RWPE2 (cell line): ENCODE measurements at places on chromosomes 3 and 15.
A peak's percentile ranks its signal among the peaks of the same experiment; 100 is the strongest.

DNA sequence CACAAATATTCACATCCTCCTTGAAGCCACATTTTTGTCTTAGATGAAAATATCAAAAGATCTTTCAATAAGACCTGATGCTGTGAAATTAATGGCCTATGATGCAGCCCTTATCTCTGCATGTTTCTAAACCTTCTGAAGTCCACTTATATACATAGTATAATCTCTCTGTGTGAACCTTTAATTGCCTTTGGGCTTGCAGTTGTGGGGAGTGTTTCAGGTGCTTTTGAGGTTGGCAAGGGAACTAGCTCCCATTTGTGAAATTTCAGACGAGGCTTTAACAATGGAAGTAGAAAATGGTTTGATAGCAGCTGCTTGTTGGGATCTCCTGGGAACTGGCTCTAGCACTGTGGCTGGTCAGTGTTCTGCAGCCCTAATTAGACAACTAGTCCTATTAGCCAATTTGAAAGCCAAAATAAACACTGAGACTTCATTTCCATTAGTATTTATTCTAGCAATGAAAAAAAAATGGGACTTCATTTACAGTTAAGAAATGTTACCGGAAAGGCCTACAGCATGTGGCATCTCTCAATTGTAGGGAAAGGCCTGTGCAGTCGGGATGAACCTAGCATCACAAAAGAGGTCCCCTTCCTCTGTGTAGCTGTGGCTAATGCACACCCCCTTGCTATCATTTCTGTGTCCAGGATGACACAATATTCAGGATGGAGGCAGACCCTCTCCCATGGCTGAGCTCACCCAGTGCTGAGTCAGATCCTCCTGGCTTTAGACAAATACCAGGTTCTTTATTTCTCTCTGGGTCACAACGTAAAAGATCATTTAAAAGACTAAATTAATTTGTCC is 140.7 kb upstream of the TRIM42 start:
- peaks cover 6% of the 10 kb centered on the region for H3K4me1 ChIP-seq
- no peak overlapping the region for H3K27ac ChIP-seq
- H3K4me3 ChIP-seq = no peak overlapping the region
- no peaks in the 10 kb centered on the region for H3K36me3 ChIP-seq
- DNase-seq = no peak

DNA sequence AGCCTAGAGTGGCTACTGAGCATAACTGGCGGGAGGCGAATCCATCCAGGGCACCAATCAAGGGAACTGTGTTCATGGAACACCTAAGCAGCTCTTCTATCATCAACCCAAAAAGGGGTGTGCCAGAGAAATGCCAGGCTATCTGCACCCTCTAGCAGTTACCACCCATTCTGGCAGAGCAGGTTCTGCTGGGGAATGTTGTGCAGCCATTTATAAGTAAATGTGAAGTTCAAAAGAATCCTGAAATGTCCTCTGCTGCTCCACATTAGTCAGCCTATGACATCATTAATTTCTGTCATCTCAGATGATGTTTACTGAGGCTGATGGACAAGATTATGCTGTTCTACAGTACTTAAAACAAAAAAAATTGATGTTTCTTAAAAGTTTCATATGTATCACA is 7.7 kb downstream of the SKIC8 start:
- H3K36me3 ChIP-seq = peaks cover 92% of the 10 kb centered on the region
- H3K4me3 ChIP-seq = no peak overlapping the region
- no peaks in the 10 kb centered on the region for H3K27me3 ChIP-seq
- no peak overlapping the region for H3K27ac ChIP-seq
- no peaks in the 10 kb centered on the region for H3K4me1 ChIP-seq

GRCh38 chr3:14137004-14137403 is 12.2 kb downstream of the TMEM43 start:
- peaks cover 15% of the 10 kb centered on the region for H3K4me1 ChIP-seq
- no peak overlapping the region for H3K4me3 ChIP-seq
- peak overlapping the region; percentile 38 for H3K27ac ChIP-seq
- no peak for DNase-seq
- H3K36me3 ChIP-seq = peaks cover 68% of the 10 kb centered on the region

GRCh38 chr15:42672444-42672843 is 64.5 kb downstream of the CDAN1 start:
- no peak overlapping the region for H3K4me3 ChIP-seq
- no peaks in the 10 kb centered on the region for H3K27me3 ChIP-seq
- H3K27ac ChIP-seq = no peak overlapping the region
- H3K4me1 ChIP-seq = peaks cover 10% of the 10 kb centered on the region
- DNase-seq = no peak

- peaks cover 64% of the 10 kb centered on the region for H3K4me1 ChIP-seq
- no peaks in the 10 kb centered on the region for H3K27me3 ChIP-seq
- DNase-seq = no peak
- H3K27ac ChIP-seq = peak overlapping the region; percentile 71
These were observed 6.2 kb downstream of the DLG1 start for GRCh38 chr3:197292083-197292646.

DNA sequence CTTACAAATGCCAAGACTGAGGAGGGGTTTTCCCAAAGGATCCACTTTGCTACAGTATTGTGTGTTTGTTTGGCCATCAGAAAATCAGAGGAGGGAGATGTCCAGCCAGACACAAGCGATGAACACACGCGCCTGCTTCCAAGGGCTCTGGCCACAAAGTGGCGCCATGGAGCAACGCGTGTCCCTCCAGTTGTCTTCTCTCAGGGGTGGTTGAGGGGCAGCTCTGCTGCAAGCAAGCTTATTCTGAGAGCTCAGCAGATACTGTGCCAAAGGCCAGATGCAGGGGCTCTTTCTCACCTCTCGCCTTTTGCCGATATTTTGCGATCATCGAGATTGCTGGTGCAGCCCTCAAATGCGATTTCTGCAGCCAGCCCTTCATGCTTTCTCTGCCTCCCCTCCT is 88.9 kb upstream of the OSBPL11 start:
- no peaks in the 10 kb centered on the region for H3K27me3 ChIP-seq
- H3K27ac ChIP-seq = no peak overlapping the region

DNA sequence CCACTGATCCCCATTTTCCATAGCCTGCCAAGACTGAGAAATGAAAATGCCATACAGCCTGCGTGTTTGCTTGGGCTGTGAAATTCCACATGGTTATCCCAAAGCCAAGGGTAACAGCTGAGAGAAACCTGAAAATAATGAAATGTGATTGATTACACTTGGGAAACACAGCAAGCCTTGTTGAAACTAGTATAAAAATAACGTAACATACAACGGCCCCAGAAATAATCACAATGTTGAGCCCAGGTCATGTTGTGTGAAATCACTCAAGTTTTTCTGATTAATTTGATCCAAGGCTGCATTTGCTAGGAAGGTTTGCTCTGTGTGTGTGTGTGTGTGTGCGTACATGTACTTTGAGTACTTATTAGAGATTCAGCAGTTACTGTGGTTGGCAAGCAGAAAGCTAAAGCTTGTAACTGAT is 269.0 kb downstream of the OXSM start:
- no peak overlapping the region for H3K4me3 ChIP-seq
- H3K27me3 ChIP-seq = no peaks in the 10 kb centered on the region
- H3K4me1 ChIP-seq = no peaks in the 10 kb centered on the region
- DNase-seq = no peak
- no peak overlapping the region for H3K27ac ChIP-seq
